ENCODE measurements at places on chromosomes 2 and 18.

DNA sequence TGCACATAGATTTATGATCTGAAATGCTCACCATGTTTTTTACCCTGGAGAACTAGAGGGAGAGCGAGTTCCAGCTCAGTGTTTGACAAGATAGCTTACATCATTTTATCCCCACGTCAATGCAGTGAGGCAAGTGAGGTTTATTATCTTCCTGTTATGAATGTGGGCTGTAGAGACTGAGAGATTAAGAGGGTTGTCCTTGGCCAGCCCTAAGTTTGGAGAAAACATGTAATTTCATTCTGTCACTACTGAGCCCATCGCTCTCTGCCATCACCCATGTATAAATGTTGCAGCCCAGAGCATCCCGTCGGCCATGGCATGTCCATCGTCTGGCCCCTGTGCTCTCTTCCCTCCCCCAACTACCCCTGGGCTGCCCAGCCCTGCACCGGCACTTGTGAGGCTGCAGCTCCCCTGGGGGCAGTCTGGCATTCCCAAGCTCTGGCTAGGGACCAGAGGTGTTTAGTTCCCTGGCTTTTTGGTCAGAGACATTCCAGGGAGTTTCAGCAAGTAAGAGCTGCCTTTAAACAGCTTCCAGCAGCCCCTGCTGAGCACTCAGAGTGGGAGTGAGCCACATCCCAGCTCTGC lies 136.7 kb downstream of the ANTXR1 start:
- no peak for DNase-seq

DNA sequence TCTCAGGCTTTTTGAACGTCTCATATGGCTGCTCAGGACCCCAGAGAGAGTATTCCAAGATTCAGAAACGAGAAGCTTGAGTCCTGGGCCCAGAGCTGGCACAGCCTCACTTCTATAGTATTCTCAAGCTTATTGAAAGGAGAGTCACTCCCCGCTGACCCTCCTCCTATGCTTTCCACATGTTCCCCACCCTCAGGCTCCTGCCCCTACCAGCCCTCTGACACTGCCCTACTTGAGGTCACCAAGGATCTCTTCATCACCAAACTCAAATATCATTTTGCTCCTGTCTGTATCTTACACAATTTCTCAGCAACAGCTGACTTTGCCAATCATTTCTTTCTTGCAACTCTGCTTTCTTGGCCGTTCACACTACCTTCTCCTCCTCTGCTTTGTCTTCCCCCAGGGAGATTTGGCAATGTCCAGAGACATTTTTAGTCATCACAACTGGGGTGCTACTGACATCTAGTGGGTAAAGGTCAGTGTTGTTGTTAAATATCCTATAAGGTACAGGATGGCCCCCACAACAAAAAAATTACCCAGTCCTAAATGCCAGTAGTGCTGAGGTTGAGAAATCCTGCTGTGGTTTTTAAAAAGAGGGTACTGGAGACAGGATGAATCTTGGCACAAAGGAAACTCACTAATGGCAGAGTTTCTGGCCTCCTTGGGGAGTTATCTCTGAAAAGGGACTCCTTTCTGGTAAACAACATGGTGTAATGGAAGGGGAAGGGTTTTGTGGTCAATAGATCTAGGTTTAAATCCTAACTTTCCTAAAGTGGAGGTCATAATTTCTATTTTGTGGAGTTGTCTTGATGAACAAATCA lies 26.9 kb upstream of the INSIG2 start:
- no peak for DNase-seq

- no peak for DNase-seq
Measured at GRCh38 chr2:63514237-63514716, 74.0 kb downstream of the WDPCP start.

GRCh38 chr18:34492652-34493051 lies 217.4 kb upstream of the DTNA start:
- no peak for DNase-seq

DNA sequence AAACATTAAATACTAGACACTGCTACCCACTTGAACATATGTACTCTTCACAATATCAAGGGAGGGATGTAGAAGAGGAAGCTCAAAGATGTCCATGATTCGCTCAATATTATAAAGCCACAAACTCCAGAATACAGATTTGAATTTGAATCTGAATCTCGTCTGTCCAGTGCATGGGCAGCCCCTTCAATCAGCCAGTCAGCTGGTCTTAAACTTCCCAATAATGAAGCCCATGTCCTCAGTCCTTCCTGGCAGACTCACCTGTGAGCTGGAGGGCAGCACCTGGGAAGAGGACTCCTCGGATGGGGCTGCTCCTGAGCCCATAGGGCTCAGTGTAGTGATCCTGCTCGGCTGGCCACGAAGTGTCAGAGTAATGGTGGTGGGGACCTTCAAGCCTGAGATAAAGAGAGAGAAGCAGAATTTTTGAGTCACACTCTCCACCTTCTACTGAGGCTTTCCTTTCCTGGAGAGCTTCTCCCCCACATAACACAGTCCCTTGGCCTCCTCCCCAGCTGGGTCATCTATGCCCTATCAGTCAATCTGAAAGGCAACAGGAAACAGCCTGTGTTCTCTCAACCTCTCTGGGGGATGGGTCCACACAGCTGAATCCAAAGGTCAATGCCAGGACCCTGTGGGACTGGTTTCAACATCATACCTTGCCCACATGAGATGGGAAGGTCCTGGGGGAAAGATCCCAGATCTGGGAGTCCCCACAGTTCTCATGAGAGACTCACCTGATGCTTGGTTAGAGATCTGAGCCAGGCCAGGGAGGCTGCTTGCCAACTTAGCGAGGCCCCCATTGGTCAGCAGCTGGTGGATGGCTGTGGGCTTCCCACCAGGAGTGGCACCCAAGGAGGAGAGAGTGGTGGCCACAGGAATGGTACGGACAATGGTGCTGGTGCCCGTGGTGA lies 36.5 kb downstream of the KANSL3 start:
- no peak for DNase-seq

- DNase-seq: no peak
Measured at GRCh38 chr2:156339110-156339847, 6.8 kb upstream of the NR4A2 start.

- DNase-seq: no peak
Measured at GRCh38 chr2:51107841-51108240, 75.9 kb upstream of the NRXN1 start.

GRCh38 chr2:55490554-55490953 lies 29.0 kb upstream of the CFAP36 start:
- no peak for DNase-seq

DNA sequence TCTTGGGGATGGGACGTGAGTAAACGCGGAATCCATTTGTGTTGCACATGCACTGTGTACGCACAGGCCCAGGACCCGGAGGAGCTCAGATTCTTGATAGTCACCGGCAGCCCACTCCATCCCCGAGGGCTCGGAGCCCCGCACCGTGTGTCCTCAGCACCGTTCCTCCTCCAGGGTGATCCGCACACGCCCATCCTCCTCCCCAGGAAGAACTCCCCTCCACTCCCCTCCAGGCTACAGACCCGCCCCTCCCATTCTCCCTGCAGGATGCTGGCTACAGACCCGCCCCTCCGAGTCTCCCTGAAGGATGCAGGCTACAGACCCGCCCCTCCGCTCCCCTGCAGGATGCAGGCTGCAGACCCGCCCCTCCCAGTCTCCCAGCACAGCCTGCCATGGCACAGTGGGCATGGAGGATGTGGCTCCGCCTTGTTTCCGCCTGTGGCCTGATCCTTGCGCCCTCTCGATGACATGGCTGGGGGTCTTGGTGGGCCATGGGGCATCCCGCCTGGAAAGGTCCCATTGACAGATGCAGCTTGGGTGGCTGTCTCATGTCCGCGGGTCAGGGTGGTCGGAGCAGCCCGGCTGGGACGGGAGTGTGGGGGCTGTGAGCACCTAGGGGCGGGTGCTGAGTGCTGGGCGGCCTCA lies 14.1 kb downstream of the CTDP1 start:
- DNase-seq: no peak

DNA sequence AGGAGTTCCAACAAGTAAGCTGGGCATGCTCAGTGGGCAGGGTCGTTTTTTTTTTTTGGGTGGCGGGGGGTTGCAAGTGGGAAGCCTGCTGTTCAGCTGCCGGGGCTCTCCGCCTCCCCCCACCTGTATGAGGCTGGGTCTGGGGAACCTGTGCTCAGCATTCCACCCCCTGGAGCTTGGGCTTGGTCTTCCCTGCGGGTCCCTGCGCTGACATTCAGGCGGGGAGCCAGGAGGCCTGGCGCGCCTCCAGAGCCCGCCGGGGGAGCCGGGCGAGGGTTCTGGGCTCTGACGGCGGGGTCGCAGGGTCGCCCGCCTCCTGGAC lies 822 bp upstream of the GPD2 start:
- DNase-seq: no peak

DNA sequence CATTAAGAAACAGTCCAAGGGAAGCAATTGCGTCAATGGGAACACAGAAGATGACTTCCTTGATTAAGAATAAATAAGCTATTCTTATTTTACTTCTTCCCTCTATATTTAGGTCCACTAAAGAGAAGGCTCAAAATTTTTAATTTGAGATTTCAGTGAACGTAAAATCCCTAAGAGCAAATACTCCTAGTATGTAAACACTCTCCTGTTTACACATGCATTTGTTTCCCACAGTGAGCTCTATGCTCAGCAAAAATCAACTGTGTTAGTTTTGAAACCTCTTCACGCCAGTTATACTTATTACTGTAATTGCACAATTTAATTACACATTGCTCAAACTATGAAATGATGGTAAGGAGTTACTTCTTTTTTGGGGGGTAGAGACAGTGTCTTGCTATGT lies 8.8 kb downstream of the SLC39A6 start:
- DNase-seq: no peak

DNA sequence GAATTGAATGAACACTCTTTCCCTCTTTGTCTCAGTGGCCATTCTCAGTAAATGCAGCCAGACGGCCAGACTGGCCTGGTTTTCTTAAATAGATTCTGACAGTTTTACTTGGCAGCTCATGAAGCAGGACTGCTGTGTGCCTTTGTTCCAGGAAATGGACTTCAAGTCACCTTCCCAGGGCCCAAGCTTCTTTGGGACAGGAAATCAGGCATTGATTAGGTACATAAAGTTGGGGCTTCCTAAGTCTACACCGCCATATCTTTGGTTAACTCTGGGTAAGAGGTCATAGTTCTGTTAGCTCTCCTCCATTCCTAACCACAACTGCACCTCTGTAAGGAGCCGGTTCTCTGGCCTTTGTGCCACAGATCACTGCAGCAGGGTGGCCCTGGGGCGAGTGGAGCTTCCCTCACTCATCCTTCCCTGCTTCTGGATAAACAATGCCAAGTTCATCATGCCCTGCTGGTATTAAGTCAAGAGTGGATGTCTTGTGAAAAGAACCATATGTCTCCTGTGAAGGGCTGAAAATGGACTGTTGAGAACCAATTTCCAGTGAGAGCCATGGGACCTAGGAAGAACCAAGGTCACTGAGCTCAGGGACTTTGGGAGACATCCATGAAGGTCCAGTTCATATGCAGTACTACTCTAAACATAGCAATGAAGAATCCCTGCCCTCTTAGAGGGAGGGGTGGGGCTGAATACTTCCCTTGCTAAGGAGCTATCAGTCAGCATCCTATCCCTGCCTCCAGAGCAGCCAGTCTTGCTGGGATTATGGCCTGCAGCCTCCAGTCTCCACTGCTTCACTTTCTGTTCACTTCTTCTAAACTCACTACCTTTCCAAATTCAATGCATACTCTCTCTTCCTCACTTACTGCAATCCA lies 122.6 kb upstream of the XPO1 start:
- DNase-seq: no peak

GRCh38 chr2:39379643-39380524 lies 57.2 kb downstream of the MAP4K3 start:
- DNase-seq: no peak

- no peak for DNase-seq
Measured at GRCh38 chr18:62347089-62347506, 22.0 kb downstream of the TNFRSF11A start.

DNA sequence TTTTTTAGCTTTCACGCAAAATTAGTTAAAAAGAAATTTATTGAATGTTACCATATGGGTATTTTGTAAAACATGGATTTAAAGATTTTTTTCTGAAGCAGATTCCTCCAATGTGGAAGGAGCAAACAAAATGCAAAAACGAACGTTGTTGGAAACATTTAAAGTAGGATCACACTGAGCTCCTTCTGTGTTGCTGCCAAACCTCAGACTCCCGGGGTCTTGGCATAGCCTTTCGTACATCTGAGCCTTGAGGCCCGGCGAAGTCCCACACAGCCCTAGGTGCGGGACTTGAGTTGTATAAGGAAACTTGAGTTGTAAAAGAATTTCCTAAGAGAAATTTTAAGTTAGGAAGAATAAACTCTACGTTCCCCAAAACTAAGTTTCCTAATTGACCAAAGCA lies 52.0 kb upstream of the CD226 start:
- no peak for DNase-seq

- no peak for DNase-seq
Measured at GRCh38 chr18:33291539-33291938, 149.0 kb downstream of the CCDC178 start.

DNA sequence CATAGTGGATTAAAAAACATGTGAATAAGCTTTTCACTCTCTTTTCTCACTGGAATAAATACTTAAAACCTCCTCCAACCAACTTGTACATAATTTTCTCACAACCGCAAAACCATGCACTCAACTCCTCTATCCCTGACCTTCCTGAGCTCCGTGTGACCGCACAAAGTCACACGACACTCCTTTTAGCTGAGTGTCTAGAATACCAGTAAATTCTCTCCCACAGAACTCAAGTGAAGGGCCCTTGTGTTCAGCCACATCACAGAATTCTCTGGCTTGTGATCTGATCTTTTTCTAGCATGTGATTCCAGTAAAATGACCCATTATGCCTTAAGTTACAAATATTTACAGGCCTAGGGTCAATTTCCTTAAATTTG lies 91.2 kb upstream of the ARL4C start:
- no peak for DNase-seq

- DNase-seq: no peak
Measured at GRCh38 chr2:104140361-104140760, 713.6 kb upstream of the POU3F3 start.

DNA sequence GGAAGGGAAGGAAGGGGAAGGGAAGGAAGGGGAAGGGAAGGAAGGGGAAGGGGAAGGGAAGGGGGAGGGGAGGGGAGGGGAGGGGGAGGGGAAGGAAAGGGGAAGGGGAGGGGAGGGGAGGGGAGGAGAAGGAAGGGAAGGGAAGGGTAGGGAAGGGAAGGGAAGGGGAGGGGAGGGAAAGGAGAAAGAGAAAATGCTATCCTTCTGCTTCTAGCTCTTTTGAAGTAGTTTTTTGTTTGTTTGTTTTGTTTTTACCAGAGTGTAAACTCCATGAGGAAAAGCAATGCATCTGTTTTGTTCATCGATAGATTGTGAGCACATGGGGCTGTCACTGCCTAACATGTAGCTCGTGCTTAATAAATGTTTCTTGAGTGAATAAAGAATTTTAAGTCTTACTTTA lies 1592.7 kb upstream of the ACVR2A start:
- DNase-seq: no peak

GRCh38 chr2:96353606-96354101 lies 18.1 kb downstream of the NCAPH start:
- no peak for DNase-seq

All from D721Med (cell line).